IMR-90 (cell line): ENCODE measurements at places on chromosomes 2 and 18. TPM values are rescaled to one million over a fixed set of nuclear protein-coding genes. Genes with fewer than 3 reads are reported as not detected.

NETO1 gene
- 0.28 and 0.36 TPM in 2 replicates for total RNA-seq

ATL2 gene
- total RNA-seq, result 62.6 and 83.6 TPM in 2 replicates

GRCh38 chr2:56715683-56716082 is 531.9 kb downstream of the CCDC85A start:
- DNase-seq, result no peak

GRCh38 chr2:160298960-160299359 is 98.9 kb upstream of the ITGB6 start:
- peak; percentile 45 for DNase-seq
